ENCODE measurements at places on chromosomes 2 and 18. TPM values are rescaled to one million over a fixed set of nuclear protein-coding genes. Genes with fewer than 3 reads are reported as not detected.

SP110 gene
- 15.3 TPM for total RNA-seq

TUBA3E gene
- not detected for total RNA-seq

TCF23 gene
- total RNA-seq, result 32.5 TPM

C2orf15 gene
- 2.8 TPM for total RNA-seq

CTIF gene
- total RNA-seq, result 11.3 TPM

SERPINB3 gene
- not detected for total RNA-seq

CASP8 gene
- 27.4 TPM for total RNA-seq

GRCh38 chr2:590214-591175, 86.7 kb downstream of the TMEM18 start:
- no peak for DNase-seq

DNA sequence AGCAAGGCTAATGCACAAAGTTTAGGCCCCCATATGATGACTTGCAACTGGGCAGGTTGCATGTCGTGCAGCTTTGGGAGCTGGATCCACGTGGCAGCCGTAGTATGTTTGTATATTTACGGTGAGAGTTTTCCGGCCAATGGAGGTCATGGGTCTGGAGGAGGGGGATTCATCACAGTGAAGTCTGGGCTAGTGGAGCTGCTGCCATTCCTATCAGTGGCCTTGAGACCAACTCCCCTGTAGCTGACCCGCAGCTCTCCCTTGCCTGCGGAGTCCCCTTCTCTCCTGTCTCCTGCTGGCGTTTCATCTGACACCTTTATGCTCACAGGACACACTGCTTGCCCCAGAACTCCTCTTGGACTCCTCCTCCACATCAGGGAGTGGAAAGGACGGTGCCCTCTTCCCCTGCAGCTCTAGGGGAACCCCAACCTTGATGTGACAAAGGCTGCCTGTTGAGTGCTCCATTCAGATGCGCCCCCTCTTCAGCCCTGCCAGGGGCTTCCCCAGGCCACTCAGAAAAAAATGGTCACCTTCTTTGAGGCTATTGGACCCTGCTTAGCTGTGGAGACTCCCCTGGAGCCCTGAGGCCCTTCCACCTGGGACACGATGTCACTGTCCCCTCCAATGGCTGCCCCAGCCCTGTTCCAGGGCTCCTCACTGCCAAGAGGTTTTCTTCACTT, 121.7 kb downstream of the PXDN start:
- DNase-seq, result no peak

DNA sequence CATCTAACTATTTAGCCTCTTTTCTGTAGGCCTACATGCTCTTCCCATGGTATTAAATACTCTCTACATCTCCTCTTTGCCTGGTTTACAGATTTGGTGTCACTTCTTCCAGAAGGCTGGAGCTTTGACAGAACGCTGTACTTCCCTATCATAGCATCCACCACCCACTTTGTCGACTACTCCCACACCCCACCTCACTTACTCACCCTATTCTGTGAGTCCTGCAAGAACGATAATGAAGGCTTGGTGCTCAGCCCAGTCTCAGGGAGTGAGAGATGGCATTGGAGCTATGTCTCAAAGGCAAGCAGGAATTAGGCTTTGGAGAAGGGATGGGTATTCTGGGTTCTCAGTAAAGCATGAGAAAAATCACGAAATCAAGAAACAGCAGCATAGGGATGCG, 20.3 kb upstream of the KDM3A start:
- no peak for DNase-seq

- no peak for DNase-seq
These were observed 107.9 kb upstream of the CYP26B1 start for GRCh38 chr2:72255540-72255939.

GRCh38 chr18:48391868-48392267, 17.3 kb downstream of the ZBTB7C start:
- DNase-seq, result no peak

DNA sequence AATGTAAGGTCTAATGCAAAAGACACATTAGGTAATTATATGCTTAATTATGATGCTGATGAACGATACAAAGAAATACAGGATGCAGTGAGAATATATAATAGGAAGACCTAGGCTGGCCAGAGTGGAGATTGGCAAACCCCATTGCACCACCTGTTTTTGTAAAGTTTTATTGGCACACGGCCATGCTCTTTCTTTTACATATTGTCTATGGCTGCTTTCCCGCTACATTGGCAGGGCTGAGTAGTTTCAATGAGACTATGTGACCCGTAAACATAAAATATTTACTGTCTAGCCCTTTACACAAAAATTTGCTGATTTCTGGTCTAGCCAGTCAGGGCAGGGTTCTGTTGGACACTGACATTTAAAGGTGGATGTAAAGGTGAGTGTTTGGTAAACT, 5.4 kb downstream of the SEC11C start:
- no peak for DNase-seq

DNA sequence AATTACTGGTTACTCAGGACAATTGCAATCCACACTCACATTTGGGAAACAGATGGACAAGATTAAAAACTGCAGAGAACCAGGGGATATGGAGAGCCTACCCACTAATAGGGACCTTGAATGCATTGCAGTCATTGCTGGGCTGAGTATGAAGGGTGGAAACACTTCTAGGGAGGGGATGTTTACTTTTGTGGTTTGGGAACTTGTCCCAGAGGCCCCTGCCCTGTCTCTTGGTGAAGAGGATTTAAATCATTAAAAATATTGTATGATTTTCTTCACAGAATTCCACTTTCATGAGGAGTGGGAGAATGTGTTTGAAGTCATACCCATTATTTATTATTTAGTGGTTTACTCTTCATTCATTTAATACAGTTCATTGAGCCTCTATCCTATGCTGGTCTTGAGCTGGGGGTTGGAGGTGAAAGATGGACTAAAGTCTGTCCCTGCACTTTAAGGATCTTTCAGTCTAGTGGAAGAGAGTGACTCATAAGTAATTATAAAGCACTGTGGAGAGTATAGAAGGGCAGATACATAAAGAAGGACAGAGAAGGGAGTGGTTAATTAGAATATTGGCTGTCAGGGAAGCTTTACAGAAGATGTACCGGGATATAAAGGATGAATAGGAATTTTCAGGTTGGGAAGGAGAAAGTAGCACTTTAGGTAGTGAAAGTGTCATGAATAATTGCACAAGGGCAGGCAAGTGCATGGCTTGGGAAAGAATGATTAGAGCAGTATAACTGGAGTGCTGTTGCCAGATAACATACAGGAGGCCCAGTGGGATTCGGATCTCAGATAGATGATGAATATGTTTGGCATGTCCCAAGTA, 313.4 kb downstream of the LPIN1 start:
- DNase-seq, result no peak

- no peak for DNase-seq
These were observed 483.2 kb downstream of the METTL4 start for GRCh38 chr18:2087877-2088673.

- DNase-seq, result no peak
These were observed 42.2 kb downstream of the METTL4 start for GRCh38 chr18:2529154-2529553.

GRCh38 chr2:46380038-46380940, 83.1 kb downstream of the EPAS1 start:
- no peak for DNase-seq

DNA sequence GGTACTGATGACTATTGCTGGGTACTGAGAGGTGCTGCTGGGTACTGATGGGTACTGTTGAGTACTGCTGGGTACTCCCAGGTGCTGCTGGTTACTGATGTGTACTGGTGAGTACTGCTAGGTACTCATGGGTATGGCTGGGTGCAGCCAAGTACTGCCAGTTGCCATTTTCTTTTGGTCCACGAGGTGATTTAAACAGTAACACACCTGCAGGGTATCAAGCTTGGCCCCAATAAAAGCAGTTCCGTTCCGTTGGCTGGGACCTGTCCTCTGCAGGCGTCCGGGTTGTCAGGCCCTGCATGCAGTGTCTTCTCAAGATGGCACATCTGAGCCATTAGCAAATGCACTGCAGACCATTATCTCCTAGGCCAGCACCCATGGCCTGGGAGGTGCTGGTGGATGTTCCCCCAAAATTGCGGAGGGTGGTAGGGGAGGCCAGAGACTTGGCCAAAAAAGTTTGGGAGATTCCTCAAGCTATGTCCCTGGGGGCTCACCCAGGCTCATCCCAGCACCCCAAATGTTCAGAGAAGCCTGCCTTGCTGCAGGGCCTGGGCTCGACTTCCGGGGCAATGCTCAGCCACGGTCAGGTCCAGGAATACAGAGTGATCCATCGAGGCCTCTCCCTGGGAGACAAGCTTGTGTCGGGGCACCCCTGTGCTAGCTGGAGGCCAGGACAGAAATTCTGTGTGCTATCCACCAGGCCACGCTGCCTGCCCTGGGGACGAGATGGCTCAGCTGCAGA, 165.2 kb downstream of the TWIST2 start:
- DNase-seq, result no peak

GRCh38 chr18:21391074-21391673, 149.1 kb downstream of the GREB1L start:
- no peak for DNase-seq

GRCh38 chr18:61322265-61322873, 10.9 kb upstream of the CDH20 start:
- peak; percentile 43 for DNase-seq

DNA sequence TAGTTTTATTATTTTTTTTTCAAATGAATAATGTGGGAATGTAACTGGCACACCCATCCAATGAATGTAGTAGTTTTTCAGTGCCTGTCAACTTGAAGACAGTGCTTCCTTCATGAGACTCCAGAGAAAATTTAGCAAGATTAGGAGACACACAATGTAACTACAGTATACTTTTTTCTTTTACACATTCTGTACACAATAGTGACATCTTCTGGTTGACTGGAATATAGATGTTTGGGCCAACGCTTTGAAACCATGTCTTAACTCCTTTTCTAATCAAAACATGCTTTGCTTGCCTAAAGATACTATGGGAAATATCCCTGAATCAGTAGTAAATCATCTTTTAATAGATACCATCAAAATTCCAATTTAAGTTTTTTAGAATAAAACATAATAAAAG, 229.5 kb upstream of the ZC3H15 start:
- DNase-seq, result no peak

GRCh38 chr2:35294636-35295263, 1060.8 kb upstream of the CRIM1 start:
- DNase-seq, result no peak

GRCh38 chr2:138275292-138275690, 226.3 kb upstream of the SPOPL start:
- DNase-seq, result no peak

DNA sequence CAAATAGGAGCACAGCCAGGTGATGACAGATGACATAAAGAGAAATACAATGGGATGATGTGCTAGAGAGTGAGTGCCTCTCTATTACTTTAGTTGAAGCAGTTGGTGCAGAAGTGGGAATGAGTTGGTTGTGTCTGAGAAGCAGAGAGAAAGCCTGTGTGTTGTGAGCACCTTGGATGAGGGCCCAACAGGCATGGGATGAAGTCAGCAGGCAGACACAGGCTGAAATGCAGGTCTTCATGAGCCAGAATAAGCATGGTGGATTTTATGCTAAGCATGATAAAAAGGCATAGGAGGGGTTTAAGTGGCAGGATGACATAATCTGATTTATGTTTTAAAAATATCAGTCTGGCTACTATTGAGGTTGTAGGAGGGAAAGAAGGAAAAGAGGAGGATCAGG, 71.5 kb downstream of the KLHL14 start:
- no peak for DNase-seq
